Activated T-cell treated with anti-CD3 and anti-CD28 coated beads for 1 hour (primary cell): ENCODE measurements at places on chromosomes 3 and 15.
A peak's percentile ranks its signal among the peaks of the same experiment; 100 is the strongest.

DNA sequence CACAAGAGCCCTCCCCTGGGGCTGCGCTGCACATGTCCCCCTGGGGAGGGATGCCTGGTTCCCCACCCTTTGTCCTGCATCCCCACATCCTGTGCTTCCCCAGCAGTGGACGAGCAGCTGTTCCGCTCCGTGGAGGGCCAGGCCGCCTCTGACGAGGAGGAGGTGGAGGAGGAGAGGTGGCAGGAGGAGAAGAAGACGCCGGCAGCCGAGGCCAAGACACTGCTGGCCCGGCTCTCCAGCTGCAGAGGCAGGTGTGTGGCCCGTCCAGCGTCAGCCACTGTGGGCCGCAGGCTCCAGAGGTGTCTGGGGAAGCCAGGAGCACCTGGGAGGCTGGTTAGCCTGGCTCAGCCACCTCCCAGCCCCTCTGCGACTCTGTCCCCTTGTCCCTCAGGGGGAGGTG lies 27.9 kb upstream of the GP9 start:
- no peak for DNase-seq

DNA sequence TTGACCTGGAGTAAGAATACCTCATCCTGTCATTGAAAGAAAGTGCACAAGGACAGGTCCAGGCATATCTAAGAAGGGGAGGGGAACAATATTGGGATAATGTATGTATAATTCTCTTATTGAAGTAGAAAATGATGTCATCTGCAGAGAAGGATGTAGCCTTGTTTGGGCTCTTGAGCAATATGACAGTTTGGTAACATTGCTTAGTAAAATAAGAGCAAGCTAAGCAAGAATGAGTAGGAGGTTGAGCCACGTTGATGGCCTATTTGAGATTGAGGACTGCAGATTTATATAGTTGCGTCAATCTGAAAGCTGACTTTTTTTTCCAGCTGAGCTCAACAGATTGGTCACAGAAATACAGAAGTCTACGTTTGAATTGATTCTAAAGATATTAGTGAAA lies 145.2 kb downstream of the FILIP1L start:
- DNase-seq, result no peak

- DNase-seq, result no peak
Observed at GRCh38 chr3:112171144-112171543, 38.1 kb upstream of the GCSAM start.

DNA sequence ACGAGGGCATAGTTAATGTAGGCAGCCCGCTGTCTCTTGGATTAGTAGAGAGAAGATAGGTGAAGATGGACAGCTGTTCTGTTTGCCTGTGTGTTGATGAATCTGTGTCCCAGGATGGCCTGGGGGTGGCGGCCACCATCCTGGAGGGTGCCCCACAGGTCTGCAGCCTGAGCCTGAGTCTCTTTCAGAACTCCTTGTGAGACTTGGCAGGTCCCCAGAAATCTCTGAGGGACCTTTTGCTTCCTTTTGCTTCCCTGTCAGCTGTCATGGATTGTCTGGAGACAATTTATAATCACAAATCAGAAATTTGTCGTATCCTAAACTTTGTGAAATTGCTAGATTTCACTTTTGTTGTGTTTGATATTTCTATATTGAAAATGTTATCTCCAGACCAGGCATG lies 17.4 kb downstream of the FAN1 start:
- no peak for DNase-seq

- no peak for DNase-seq
Observed at GRCh38 chr3:157581371-157581770, 78.2 kb upstream of the VEPH1 start.

DNA sequence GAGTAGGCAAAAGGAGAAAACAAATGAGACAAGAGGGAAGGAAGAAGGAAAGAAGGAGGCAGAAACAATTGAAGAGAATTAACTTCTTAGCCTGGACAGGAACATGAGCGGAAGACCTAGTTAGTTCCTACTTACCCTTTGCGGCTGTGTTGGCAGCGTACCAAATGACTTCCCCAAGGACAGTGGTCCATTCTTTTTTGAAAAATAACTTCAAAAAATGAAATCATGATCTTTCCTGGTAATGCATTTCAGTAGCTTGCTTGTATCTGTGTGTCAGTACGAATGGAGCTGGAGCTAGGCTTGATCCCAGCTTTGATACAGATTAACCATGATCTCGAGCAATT lies 41.5 kb upstream of the CFAP161 start:
- DNase-seq, result no peak

- DNase-seq, result no peak
Observed at GRCh38 chr15:90762109-90762508, 45.0 kb downstream of the BLM start.

DNA sequence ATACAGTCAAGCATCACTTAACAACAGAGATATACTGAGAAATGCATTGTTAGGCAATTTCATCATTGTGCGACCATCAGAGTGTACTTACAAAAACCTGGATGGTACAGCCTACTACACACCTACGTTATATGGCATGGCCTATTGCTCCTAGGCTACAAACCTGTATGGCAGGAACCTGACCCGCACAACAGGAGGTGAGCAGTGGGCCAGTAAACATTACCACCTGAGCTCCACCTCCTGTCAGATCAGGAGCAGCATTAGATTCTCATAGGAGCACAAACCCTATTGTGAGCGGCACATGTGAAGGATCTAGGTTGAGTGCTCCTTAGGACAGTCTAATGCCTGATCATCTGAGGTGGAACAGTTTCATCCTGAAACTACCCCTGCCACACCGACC lies 89.7 kb downstream of the SCAPER start:
- DNase-seq, result no peak

GRCh38 chr3:108137460-108137814 lies 46.6 kb upstream of the CD47 start:
- no peak for DNase-seq

GRCh38 chr3:134132961-134133360 lies 103.2 kb upstream of the SLCO2A1 start:
- no peak for DNase-seq

DNA sequence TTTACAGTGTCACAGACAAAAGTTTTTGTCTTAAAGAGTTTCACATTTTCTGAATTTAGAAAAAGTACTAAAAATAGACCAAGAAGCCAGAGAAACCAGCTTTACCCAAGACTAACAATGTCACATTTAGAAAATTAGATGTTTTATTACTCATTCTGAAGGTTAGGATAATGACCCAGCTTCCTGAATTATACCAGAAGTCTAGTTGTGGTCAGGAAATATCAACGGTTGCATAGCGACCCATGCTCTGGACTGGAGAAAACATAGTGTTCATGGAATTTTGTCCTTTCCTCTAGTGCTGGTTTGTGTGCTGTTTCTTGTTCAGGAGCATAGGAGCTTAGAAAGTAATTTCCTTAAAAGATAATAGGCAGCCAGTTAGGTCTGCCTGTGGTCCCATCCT lies 59.0 kb downstream of the DPPA2 start:
- no peak for DNase-seq

GRCh38 chr3:53166781-53167291 lies 5.8 kb downstream of the PRKCD start:
- no peak for DNase-seq

- no peak for DNase-seq
Observed at GRCh38 chr3:142987707-142988106, 13.7 kb upstream of the U2SURP start.

GRCh38 chr3:121897296-121897695 lies 3.1 kb downstream of the SLC15A2 start:
- DNase-seq, result no peak

DNA sequence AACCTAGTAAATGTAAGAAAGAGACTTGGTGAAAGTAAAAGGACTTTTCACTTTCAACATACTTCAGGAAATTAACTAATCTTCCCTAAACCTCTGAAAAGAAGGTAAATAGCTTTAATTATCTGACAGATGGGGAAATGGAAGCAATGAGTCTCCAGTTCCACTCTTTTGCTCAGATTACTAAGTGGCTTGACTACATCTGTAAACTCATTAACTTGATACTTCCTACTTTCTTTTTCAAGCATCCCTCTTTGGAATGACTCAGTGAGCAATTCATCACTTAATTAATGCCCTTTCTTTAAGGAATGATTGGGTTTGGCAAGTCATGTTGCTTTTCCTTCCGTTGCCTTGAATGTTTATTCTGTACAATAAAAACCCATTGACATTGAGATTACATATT lies 234.2 kb downstream of the GRM7 start:
- DNase-seq, result no peak

GRCh38 chr3:65033576-65033975 lies 345.8 kb upstream of the ADAMTS9 start:
- DNase-seq, result no peak

GRCh38 chr3:8201886-8202285 lies 299.7 kb upstream of the LMCD1 start:
- DNase-seq, result no peak

GRCh38 chr3:15295506-15295905 lies 36.9 kb downstream of the SH3BP5 start:
- DNase-seq, result no peak

DNA sequence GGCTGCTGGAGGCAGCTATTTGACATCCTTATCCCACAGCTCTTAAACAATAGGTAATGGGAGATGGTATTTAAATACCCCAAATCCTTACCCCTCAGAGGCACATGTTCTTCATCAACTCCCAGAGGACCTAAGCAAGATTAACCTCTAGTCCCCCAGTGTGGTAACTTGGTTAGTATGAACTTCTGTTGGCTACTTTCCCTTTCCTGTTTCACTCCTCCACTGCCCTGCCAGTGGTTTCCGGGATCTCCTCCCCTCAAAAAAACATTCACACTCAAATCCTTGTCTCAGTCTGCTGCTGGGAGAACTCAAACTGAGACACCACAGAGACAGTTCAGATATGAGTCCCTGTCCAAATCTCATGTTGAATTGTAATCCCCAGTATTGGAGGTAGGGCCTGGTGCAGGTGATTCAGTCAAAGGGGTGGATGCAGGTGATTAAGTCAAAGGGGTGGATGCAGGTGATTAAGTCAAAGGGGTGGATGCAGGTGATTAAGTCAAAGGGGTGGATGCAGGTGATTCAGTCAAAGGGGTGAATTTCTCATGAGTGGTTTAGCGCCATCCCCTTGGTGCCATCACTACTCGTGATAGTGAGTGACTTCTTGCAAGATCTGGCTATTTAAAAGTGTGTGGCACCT lies 335.0 kb upstream of the CTNNB1 start:
- no peak for DNase-seq

GRCh38 chr3:72482589-72483321 lies 365.5 kb downstream of the SHQ1 start:
- peak; percentile 43 for DNase-seq

GRCh38 chr3:174110761-174111160 lies 713.2 kb downstream of the NLGN1 start:
- no peak for DNase-seq

GRCh38 chr3:41202834-41203345 lies 3.6 kb downstream of the CTNNB1 start:
- no peak for DNase-seq

DNA sequence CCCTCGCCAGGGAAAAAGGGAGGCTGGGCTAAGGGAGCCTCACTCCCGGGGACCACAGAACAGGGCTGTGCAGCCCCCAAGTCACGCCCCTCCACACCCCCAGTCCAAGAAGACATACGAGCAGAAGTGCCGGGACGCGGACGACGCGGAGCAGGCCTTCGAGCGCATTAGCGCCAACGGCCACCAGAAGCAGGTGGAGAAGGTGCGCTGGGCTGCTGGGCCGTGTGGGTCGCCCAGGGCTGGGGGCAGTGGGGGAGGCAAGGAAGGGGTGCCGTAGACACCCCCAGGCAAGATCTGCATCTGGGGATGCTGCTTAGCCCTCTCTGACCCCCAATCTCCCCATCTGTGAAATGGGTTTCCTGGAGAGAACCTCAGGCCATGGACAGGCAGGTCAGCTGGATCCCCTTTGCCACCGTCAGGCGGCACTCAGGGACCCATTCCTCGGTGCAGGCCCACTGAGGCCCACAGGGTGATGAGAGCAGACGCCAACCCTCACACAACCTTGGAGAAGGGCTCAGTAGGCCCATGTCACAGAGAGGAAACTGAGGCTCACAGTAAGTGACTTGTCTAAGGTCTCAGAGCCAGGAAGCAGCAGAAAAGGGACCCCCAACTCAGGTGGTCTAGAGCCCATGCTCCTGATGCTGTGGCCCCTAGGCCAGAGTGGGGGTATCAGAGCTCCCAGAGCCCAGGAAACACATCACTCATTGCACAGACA lies 33.7 kb downstream of the PSTPIP1 start:
- no peak for DNase-seq

DNA sequence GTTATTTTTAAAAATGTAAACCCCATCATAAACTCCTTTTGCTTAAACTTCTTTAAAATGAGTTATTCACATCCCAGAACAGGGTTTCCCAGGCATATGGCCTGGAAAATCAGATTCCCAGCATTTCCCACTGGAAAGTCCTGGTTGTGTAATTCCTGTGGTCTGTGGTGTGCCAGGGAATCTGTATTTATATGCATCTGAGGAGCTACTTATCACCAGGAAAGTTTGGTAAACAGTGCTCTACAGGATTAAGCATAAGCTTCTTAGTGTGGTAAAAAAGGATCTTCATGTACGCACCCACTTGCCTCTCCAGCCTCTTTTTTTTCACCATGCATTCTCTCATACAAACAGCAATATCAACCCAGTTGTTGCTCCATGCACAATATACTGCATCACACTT lies 28.2 kb downstream of the MEIS2 start:
- no peak for DNase-seq

DNA sequence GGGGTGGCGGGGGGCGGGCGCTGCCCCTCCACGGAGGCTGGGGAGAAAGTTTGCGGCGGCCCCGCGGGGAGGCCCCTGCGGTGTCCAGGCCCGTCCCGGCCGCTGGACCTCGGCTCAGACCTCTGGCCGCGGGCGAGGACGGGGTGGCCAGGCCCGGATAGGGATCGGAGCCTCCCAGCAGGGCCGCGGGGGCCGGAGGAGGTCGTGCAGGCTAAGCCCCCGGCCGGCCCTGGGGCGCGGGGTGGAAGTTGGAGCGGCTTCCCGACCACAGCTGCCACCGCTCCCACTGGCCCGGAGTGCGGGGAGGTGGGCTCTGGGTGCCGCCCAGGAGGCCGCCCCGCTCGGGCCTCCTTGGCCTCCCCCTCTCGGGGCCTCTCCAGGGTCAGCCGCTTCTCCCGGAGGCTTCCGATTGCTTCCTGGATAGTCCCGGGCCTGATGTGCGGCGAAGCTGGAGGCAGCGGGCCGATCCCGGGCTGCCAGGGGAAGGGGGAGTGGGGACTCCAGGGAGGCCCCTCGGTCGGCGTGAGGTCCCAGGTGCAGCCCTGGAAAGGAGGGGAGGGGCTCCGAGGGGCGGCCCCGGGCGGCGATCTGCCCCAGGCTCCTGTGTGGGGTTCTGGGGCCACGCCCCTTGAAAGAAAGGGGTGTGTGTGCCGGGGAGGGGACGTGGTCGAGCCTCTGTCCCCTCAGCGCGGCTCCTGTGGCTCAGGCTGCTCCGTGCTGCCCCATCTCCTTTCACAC lies 907 bp downstream of the PLXNA1 start:
- peak; percentile 14 for DNase-seq
